ENCODE measurements at places on chromosomes 13 and 19.

- DNase-seq, result peak; percentile 64
Observed at GRCh38 chr19:48872884-48873475, 759 bp downstream of the PPP1R15A start.

- DNase-seq, result no peak
Observed at GRCh38 chr19:58498316-58499020, 13.3 kb downstream of the SLC27A5 start.

DNA sequence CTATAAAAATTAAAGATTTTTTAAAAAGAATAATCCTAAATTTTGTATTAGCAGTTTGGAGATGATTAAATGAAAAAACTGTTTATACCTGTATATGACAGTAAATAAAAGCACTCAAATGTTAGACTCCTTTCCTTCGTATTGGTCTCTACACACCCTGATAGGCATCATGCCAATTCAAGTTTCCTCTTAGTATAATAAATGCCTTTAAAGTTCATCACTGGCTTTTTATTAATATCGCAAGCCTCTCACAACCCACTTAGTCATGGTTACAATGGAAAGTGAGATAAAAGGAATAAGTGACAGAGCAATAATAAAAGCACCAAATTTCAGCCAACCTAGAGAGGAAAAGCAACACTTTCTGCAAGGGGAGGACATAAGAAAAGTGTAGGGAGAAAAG lies 102.2 kb downstream of the PIBF1 start:
- no peak for DNase-seq

GRCh38 chr13:51287758-51288157 lies 51.7 kb upstream of the SERPINE3 start:
- no peak for DNase-seq

- DNase-seq, result no peak
Observed at GRCh38 chr13:41973247-41973741, 12.4 kb upstream of the VWA8 start.

GRCh38 chr19:3710265-3710812 lies 2.2 kb downstream of the TJP3 start:
- DNase-seq, result peak; percentile 12

DNA sequence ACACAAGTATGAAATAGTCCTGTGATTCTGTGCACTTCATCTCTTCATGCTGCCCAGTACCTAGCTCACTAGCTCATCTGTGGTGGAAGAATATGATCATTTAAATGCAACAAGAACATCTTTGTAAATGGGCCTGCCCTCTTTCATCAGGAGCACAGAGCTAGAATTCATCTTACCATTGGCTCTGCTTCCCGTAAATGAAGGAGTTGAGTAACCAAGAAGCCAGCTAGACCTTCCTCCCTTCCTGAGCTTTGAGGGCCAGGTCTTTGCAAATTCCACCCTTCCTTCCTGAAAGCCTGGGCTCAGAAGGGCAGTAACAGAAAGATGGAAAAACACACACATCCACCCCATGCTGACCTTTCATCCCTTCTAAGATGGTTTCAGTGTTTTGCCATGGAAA lies 82.0 kb downstream of the FRY start:
- peak; percentile 85 for DNase-seq

- DNase-seq, result no peak
Observed at GRCh38 chr19:15539638-15540037, 31.3 kb downstream of the CYP4F22 start.

DNA sequence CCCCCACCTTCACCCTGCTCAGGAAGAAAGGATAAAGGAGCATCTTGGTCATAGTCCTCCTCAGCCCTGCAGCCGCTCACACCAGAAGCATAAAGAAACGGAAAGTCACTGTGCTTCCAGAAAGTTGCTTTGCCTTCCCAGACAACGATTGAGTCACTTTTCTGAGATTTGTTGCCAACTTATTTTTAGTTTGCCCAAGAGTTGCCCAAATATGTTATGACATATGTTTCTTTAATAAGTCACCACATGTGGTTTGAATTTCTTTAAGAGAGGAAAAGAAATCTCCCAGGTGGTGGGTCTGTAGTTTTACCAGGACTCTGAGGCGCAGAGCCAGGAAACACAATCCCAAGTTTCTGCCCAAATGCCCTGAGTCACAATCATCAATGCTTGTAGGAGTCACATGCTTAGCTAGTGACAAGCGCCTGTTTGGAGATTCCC lies 63.4 kb upstream of the LRCH1 start:
- no peak for DNase-seq

DNA sequence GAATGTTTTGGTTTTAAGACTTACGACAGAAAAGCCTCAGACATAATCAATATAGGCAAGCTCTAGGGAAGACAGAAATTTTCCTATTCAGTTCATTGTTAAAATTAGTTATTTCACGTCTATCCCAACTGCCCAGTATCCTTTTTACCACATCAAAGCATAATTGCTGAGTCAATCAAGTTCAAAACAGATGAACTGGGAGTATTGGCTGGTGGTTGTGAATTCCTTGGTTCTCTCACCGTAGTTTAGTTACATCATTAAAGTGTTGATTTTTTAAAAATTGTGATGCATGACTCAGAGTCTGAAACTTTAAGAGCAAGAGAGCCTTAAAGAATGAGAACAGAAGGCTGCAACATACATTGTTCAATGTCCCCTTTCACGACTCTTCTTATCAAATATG lies 143.3 kb upstream of the FREM2 start:
- DNase-seq, result no peak

DNA sequence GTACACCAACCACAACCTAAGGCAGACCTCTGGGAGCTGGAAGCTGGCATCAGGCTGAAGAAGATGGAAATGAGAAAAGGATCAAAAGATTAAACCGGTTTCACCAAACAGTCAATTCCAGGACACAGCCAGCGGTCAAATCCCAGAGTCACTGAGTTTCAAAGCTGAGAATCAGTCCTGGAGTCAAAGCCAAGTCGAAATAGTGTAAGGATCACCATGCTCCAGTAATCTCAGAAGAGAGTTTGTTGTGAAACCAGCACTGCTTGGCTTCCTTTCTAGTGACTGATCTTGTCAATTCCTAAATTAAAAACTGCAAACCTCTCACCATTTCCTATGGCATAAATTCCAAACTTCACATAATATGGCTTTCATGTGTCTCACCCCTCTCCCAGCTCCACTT lies 198.8 kb downstream of the GPC6 start:
- no peak for DNase-seq

DNA sequence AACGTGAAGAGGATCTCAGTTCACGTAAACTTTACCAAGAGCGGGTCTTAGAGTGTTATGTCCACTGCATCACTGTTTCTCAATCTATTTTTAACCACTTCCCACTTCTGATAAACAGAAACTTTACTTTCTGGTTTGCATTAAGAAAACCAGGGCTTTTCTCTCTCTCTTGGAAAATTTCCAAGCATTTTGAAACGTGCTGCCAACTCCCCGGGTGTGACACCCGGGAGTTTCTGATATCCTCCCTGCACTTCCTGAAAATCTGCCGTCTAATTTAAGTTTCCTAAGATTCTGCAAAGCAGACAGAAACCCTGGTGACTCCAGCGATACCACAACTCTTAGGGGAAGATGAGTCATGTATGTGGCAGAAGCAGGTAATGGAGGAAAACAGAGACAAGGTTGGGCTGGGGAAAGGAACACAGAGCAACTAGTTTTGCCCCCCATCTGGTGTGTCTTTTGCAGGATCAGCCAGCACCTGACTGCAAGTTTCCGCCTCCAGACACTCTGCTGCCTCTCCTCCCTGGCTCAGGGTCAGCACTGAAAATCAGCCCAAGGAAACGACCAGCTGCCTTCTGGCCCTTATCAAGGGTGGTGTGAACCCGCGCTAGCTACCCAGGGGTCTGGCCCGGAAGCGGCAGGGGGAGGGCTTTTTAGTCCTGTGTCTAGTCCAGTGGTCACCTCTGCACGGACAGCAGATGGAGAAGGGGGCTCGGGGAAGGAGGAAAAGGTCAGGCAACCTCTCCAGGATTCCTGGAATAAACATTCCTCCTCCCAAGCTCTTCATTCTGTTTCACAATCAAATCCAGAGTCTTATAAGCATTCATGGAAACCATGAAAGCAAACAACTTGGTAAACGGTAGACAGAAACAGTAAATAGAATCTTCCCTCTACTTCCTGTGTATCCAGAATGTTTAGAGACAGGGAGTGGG lies 11.3 kb upstream of the FFAR2 start:
- DNase-seq, result peak; percentile 91

- peak; percentile 76 for DNase-seq
Observed at GRCh38 chr19:1455336-1456120, 5.6 kb downstream of the APC2 start.

DNA sequence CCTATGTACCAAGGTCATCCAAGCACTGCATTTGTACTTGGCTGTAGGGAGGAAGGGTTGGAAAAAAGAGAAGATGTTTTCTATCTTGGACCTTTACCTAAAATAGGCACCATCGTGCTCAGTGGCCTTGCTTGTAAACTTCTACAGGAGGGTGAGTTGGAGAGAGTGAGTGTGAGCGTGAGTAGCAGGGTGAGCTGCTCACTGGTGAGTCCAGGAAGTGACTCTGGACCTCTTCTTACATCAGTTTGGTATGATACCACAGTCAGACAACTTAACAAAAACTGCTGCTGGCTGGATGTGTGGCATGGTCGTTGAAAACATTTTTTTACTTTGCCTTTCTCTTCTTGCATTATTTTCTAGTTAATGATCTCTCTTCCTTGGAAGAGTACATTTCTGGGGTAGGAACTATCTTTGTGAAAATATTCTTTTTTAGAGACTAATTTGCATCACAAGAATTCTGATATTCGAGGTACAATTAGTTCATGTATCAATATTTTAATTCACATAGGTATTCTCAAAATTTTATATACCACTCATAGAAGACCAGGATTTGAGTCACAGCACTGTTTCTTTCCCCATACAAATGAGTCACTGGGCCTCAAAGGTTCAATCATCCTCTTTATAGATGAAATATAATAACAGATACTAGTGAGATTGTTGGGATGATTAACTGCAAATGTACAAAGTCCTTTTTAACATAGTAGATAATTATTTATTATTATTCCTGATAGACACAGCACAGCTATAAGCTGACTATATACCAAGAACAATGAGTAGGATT lies 651 bp downstream of the SERPINE3 start:
- no peak for DNase-seq

DNA sequence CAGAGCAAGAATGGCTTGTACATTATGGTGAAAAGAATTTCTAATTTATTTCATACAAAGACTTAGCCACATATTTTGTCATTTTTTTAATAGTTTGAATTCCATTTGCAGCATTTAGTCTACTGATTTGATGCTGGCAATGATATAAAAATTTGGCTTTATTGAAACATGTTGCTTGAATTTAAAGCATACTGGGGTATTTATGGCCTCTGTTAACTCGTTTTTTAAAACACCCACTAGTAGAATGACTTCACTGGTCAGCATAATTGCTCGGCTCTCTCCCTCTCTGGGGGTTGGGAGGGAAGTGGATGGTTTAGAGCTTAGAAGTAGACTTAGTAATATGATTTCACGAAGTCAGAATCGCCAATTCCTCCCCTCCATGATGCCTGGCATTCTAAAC lies 354.9 kb upstream of the HTR2A start:
- DNase-seq, result no peak

DNA sequence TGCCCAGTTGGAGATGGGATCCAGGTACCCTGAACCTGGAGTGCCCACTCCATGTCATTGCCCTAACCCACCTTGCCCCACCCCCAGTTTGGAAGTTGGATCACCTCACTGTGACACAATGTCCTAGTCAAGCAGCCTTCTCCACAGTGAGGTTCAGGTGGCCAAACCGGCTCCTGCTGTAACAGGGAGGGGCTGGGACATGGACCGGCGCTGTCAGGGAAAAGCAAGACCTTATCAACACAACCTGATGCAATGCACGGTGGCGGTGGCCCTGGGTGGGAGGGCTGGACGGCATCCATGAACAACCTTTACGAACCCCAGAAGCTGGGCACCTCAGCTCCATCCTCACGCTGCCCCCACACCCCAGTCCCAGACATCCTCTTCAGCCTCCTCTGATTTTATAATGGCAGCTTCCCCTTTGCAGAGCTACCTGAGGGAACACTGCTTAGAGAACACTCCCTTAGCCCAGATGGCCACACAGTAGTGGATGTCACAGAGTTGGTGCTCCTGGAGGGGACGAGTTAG lies 1.6 kb upstream of the KRTDAP start:
- no peak for DNase-seq

- DNase-seq, result no peak
Observed at GRCh38 chr13:76822698-76823267, 63.4 kb downstream of the KCTD12 start.

DNA sequence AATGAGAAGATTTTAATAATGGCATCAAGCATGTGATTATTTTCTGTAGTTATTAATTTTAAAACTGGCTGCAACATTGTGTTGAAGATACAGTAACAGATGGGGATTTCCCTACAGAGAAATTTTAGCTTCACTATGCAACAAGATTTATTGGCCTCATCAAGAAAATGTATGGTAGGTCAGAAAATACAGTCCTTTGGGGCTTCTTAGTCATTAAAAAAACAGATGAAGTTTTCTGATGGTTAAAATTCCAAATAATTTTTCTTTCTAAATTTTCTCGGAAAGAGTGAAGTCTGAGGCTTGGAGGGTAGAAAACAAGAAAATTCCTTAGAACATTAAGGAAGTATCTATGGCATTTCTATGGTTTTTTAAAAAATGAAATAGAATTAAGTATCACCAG lies 1790.8 kb upstream of the PCDH20 start:
- DNase-seq, result no peak

GRCh38 chr13:95382411-95382810 lies 81.2 kb upstream of the ABCC4 start:
- DNase-seq, result no peak

DNA sequence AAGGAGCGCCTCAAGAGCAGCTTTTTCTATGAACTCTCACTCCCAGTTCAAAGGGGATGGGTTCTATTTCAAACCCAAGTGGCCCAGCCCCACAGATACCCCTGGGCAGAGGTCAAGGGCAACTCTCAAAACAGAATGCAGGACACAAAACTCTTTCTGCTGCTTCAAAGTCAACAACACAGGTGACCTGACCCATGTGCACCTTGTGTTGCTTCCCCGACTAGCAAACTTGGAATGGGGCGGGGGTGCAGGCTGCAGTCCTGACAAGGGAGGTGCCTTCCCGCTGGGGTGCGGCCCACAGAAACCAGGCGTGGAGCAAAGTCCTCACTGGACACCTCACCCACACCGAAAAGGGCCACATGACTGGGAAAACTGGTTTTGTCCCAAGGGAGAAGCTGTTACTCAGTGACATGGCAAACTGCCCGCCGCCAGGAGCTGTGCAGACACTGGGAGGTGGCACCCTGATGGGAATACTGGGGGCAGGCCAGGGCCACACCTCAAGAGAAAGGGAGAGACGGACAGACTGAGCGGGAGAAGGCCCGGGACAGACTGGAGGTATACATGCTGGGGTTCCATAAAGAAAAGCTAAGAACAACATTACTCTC lies 17.4 kb downstream of the ZC3H4 start:
- no peak for DNase-seq

- no peak for DNase-seq
Observed at GRCh38 chr19:5154799-5155426, 185.7 kb downstream of the PTPRS start.

GRCh38 chr13:35499676-35500075 lies 23.2 kb upstream of the MAB21L1 start:
- DNase-seq, result no peak

GRCh38 chr19:38848299-38849146 lies 1.3 kb downstream of the HNRNPL start:
- DNase-seq, result no peak

- peak; percentile 79 for DNase-seq
Observed at GRCh38 chr19:47729799-47730520, 15.4 kb upstream of the NOP53 start.
